ENCODE measurements at places on chromosomes 1 and 21.
A peak's percentile ranks its signal among the peaks of the same experiment; 100 is the strongest.

DNA sequence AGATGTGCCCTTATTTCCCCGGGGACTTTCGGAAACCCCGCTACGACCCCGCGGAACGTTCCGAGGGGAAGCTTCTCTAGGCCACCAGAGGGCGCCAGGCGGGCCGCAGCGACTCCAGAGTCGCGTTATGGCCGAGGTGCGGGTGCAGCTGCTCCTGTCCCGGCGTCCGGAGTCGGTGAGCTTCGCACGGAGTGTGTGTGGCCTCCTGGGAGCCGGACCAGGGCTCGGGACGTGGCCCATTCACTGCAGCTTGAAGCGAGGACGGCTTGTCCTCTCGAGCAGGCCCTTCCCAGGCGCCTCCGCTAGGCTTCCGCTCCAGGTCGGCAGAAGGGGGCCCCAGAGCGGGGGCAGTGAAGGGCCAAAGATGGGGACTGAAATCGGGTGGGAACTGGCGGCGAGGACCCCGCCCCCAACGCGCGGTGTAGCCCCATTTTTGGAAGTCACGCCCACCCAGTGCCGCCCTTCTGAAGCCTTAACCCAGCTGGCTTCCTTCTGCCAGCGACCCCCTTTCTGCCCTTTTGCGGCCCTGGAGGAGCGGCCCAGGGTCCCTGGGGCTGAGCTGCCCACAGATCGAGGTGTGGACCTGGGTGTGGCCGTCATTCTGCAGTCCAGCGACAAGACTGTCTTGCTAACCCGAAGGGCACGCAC is at the start of gene NUDT17:
Gene NUDT17 (plus strand): TSS at position 117 of the 648 bp plus-strand sequence. CDS start 11 bp downstream, at position 128.
- peak; percentile 76 for DNase-seq

- no peak for DNase-seq
Measured at GRCh38 chr21:45310459-45310858, 22.8 kb upstream of the POFUT2 start.

GRCh38 chr1:98904684-98905083 is 100.0 kb downstream of the PLPPR5 start:
- no peak for DNase-seq

GRCh38 chr1:92817986-92818764 is 13.7 kb upstream of the RPL5 start:
- no peak for DNase-seq

DNA sequence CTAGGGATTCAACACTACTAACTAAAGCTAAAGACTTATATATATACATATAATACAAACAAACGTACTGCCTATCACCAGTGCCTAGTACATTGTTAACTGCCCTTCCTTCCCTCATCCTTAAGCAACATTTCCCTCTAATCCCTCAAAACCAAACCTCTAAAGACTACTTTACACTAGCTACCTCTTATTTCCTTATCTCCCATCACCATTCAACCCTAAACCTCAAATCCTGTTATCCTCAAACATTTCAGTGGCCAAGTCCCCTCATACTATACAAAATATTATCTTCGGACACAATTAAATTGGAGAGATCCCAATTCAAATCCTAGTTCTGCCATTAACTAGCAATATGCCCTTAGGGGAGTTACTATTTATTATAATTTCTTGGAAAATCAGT is 3.7 kb downstream of the SCAF4 start:
- no peak for DNase-seq

DNA sequence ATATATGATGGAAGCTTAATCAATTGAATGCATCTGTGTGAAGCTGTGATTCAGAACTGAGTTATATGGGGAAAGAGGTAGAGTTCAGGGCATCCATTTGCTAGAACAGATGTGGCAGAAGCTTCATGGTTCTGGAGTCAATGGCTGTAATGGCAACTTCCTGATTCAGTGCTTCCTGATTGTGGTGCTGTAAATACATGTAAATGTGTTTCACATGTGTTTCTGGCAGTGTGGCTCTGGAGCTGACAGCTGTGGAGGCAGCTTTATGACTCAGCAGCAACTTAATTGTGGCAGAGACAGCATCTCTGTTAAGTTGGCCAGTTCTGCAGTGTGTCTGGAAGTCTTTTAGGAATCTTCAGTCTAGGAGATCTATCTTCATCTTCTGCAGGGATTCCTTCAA is 226.6 kb upstream of the ZRANB2 start:
- no peak for DNase-seq

GRCh38 chr1:205211839-205212536 is 486 bp upstream of the DSTYK start:
- DNase-seq: no peak

DNA sequence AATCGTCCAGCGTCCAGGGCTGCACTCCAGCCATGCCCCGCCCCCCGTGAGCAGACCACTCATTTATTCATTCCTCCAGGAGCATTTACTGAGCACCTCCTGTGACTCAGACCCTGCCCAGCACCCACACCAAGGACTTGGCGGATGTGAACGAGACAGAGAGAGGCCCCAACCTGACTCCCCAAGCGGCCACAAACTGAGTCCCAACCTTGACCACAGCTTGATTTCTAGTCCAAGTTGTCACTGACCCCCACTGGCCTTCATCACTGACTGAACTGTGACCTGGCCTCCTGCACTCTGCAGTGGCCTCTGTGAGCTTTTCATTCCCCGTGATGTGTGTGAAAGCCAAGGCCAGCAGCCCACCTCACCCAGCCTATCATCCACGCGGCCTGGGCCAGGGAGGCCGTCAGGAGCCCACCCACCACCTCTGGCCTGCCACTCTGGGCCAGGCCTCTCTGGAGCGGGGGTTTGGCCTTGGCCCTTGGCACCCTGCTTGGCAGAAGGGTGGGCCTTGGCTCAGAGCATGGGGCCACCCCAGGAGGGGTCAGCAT is 19.3 kb upstream of the RUNX3 start:
- no peak for DNase-seq

DNA sequence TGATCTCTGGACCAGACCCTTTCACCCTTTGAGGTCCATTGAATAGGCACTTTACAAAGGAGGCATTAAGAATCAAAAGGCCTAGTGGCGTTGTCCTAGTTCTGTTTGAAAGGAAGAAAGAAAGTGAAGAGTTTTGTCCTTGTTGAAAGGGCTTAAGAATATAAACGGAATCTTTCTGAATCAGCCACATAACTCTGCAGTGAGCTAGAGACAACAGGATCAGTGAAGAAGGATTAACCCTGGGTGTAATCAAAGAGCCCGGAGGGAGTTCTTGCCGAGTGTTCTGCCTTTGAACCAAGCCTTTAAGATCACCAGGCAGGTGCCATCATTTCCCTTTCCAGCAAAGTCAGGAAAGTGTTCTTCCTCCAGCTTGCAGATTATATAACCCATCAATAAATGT is 54.8 kb upstream of the CNTN2 start:
- no peak for DNase-seq

GRCh38 chr21:38250991-38251418 is 5.8 kb upstream of the KCNJ15 start:
- DNase-seq: no peak

DNA sequence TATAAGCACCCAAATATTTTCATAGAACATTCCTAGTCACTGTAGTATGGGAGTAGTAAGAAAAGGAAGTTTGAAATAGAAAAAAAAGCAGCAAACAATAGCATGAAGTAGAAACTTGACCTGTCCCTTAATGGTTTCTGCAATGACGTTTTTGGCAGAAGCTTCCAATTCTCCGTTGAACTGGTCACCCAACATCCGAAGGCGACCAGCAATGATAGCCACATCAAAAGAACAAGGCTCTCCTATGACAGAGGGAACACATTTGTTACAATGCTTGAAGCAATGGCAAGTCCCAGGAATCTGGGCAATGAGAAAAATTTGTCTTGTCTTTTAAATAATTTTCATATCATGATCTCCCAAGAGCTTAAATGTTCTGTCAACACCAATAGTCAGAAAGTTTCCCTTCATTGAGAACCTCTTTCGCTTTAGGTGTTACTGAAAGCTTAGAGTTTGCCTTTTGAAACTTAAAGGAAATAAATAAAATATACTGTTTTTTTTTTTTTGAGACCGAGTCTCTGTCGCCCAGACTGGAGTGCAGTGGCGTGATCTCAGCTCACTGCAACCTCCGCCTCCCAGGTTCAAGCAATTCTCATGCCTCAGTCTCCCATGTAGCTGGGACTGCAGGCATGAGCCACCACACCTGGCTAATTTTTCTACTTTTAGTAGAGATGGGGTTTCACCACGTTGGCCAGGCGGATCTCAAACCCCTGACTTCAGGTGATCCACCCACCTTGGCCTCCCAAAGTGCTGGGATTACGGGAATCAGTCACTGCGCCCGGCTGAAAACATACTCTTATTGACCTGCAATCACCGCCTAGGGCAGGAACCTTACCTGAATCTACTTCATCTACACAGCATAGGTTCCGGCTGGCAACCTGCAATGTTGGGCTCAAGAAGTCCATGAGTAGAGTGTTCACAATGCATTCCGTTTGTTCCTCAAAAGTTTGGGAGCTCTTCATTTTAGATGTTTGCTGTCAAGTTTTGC is 672 bp downstream of the BCL2L15 start:
- no peak for DNase-seq

DNA sequence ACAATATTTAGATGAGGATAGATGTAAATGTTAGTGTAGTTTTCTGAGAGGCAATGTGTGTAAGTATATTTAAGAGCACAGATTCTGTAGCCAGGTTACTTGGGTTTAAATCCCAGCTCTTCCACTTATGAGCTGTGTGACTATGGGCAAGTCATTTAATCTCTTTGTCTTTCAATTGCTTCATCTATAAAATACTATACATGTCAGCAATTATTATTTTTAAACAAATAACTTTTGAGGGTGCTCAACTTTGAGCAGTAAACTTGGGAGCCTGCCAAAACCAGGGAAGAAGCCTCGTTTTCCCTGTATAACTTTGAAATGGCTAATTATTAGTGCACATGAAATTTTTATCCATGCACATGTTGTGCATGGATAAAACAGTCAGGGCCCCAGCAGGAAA is 222.8 kb downstream of the FOXD2 start:
- DNase-seq: no peak

GRCh38 chr1:61334718-61335589 is 252.6 kb downstream of the NFIA start:
- no peak for DNase-seq

GRCh38 chr21:28282833-28283232 is 709.8 kb downstream of the LTN1 start:
- DNase-seq: no peak

GRCh38 chr1:109787845-109788601 is 24.3 kb upstream of the EPS8L3 start:
- DNase-seq: no peak

DNA sequence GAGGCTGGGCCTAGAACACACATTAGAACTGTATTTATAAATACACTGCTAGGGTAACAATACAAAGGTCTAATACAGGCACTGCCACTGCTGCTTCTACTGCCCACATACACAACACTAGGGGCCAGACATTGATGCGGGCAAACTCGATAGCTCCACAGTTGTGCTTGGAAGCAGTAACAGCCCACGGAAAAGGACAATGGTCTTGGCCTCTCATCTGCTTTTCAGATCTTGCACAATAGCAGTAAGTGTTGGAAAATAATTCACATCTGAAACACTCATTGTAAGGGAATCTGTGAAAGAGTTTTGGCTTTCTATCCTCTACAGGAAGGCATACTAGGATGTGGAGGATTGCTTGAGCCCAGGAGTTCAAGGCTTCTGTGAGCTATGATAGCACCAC is 6.9 kb upstream of the SPOCD1 start:
- DNase-seq: no peak

GRCh38 chr1:4053160-4053748 is 153.2 kb upstream of the C1orf174 start:
- no peak for DNase-seq

GRCh38 chr1:162055062-162055461 is 14.4 kb upstream of the NOS1AP start:
- DNase-seq: no peak

DNA sequence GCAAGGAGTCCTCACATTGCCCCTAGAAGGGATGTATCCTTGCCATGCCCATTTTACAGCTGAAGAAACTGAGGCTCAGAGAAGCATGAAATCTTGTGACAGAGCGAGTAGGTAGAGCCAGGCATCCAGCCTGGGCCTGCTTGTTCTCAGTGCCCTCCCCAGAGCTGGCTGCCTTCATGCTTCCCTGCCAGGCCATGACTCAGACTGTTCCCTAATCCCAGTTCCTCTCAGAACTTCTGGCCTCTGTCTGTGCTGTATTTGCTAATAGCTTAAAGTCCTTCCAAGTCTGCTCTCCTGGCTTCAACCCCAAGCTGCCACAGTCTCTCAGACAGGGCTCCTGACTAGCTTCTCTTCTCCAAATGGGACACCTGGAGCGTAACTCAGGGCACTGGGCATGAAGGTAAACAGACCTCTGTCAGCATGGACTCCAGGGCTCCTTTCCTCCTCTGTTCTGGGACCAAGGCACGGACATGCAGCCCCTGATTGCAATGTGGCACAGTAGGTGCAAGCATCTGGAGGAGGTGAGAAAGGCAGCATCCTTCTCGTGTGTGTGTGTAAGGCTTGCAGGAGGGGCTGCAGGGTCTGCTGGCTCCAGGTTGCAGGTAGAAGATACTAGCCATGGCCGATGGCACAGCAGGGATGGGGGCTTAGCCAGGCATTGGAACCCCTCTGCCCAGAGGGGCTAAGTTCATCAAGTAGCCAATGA is 122.7 kb downstream of the HMGB4 start:
- DNase-seq: peak; percentile 78

- no peak for DNase-seq
Measured at GRCh38 chr21:40011371-40011770, 144.1 kb downstream of the PCP4 start.

DNA sequence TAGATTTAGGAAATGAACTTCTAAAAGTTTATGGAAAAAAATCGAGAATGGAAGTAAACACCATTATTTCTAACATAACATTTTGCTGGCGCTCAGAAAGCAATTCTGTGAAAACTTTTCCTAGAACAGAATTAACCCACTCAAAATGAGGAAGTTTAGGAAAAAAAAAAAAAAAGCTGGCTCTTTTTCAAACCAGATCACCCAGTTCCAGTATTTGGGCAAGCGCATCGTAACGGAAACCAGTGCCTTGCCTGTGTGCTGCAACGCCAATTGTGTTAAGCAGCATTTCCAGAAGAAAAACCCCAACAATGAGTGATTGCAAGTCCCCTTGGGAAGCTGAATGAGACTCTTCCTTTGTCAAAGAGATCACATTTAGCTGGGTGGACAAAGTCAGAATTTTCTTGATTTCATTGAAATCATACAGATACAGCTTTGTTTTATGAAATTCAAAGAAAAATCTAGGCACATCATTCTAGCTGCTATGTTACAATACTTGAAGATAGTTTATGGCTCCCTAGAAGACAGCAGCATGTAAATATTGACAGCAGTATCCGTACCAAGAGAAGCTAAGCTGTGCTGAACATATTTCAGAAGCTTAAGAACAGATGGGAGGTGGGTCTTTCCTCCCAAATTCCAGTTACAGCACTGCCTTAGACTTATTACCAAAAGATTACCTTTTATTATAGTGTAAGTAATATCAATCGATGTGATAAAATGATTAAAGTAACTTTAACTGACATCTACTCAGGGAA is 113.4 kb downstream of the ERG start:
- no peak for DNase-seq

GRCh38 chr1:89855413-89856123 is 34.7 kb downstream of the LRRC8D start:
- DNase-seq: no peak

Data from G401 (cell line).